RWPE2 (cell line): ENCODE measurements at places on chromosomes 2 and 18.
A peak's percentile ranks its signal among the peaks of the same experiment; 100 is the strongest.

DNA sequence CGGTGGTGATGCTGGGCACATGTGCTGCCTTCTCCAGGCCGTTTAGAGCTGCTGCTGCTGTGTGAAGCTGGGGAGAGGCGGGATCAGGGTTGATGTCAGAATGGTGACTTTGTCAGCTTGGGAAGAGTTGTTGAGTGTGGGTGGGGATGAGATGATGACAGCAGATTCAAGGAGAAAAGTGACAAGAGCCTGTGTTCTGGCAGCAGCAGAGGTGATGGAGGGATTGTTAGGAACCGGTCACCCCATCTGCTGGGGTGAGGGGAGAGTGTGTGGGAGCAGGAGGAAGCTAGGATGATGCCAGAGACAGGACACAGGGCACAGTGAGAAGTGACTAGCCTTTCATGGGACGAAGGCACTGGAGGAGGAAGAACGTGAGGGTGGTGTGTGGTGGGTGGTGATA, 345.5 kb downstream of the RNF144A start:
- H3K27me3 ChIP-seq: no peaks in the 10 kb centered on the region
- no peaks in the 10 kb centered on the region for H3K4me1 ChIP-seq
- H3K36me3 ChIP-seq: no peaks in the 10 kb centered on the region
- no peak overlapping the region for H3K4me3 ChIP-seq

DNA sequence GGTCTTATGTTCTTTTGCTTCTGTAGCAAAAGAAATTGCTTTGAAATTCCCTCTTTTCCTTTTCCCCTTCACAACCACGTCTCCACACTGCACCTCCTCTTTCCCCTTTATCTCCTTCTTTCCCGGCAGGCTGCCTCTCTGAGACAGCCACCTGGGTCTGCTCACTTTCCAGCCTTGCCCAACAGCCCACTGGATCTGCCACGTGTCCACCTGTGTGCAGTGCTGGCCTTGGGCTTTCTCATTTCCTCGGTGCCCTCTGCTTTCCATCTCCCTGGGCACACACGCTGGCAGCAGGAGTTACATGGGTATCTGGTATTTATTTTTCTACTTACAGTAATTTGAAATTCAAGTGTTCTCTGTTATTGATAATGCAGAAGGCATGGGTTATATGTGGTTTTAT, 213.4 kb upstream of the LYPD1 start:
- no peaks in the 10 kb centered on the region for H3K36me3 ChIP-seq
- no peak overlapping the region for H3K27ac ChIP-seq
- H3K4me3 ChIP-seq: no peak overlapping the region
- DNase-seq: no peak
- no peaks in the 10 kb centered on the region for H3K4me1 ChIP-seq

DNA sequence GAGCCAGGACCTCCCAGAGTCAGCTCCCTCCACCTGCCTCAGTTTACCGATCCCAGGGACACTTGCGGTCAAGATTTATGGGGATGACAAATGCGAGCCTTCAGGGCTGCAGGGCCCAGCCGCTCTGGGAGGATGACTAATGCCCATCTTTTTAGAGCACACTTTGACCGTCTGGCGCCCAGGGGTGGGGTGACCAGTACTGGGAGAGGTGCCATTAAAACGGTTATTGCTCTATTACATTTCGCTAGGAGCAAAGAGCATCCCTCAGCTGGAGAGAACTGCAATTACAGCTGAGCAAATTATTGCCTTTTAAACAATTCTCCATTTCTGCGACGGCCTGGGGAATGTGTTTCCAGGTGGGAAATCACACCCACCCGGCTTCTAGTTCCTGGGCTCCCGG, 42.6 kb upstream of the HPCAL1 start:
- no peaks in the 10 kb centered on the region for H3K36me3 ChIP-seq
- H3K27ac ChIP-seq: no peak overlapping the region
- no peaks in the 10 kb centered on the region for H3K27me3 ChIP-seq
- H3K4me3 ChIP-seq: no peak overlapping the region
- peak; percentile 29 for DNase-seq

- peak; percentile 86 for DNase-seq
- no peaks in the 10 kb centered on the region for H3K27me3 ChIP-seq
Observed at GRCh38 chr2:176491172-176491904, 222.1 kb downstream of the MTX2 start.

- H3K27ac ChIP-seq: no peak overlapping the region
- H3K4me1 ChIP-seq: no peaks in the 10 kb centered on the region
- H3K36me3 ChIP-seq: no peaks in the 10 kb centered on the region
- no peak for DNase-seq
Observed at GRCh38 chr18:492451-492850, 8.1 kb downstream of the COLEC12 start.
